Stimulated activated CD4-positive, alpha-beta T cell treated with anti-CD3 and anti-CD28 coated beads, Interleukin-15, amount 100 ng/mL, for 1 hour (primary cell): ENCODE measurements at places on chromosomes 5 and 9.
A peak's percentile ranks its signal among the peaks of the same experiment; 100 is the strongest.

- DNase-seq, result no peak
Measured at GRCh38 chr9:37836386-37836785, 35.8 kb downstream of the DCAF10 start.

GRCh38 chr5:18772475-18772874 is 1138.2 kb downstream of the TAF11L14 start:
- no peak for DNase-seq

- no peak for DNase-seq
Measured at GRCh38 chr5:82406205-82406773, 128.1 kb upstream of the RPS23 start.

DNA sequence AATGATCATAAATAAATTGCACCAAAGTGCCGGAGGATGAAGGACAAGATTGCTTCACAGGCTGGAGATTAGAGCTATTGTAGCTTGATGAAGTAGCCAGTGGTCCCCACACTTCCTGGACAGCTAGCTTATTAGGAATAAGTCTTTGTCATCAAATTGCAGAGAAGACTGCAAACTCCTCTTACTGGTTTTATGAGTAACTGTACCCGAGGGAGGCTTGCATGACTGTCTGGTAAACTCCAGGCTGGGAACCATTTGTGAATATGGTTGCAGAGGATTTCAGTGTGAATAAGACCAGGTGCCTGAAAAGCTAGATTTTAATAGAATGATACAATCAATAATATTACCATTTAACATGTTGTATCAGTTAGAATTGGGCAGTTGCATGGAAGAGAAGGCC is 36.5 kb upstream of the SEMA5A start:
- no peak for DNase-seq

DNA sequence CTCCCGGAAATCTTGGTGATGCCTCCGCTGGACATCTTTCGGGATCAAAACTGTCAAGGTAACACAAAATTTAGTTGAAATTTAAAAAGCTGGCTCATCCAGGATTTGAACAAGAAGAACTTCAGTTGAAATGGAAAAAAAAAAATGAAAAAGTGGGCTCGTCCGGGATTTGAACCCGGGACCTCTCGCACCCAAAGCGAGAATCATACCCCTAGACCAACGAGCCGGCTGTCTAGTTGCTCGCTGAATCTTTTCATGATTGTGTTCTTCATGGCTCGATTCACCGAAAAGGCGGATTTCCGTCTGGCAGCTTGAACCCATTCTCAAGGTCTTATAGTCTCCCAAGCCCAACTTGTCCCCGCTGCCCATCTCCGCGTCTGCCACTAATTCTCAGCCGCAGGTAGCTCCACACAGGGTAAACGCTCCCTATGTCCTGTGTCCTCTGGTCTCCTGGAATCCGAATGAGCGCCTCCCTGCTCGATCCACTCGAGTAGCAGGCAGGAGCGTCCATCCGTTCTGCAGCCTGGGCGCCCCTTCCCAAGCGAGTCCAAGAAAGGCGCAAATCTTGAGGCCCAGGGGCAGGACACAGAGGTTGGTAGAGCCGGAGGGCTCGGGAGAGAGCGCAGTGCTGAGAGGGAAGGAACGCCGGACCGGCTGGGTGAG is 16.2 kb downstream of the TRIM7 start:
- DNase-seq, result peak; percentile 62

DNA sequence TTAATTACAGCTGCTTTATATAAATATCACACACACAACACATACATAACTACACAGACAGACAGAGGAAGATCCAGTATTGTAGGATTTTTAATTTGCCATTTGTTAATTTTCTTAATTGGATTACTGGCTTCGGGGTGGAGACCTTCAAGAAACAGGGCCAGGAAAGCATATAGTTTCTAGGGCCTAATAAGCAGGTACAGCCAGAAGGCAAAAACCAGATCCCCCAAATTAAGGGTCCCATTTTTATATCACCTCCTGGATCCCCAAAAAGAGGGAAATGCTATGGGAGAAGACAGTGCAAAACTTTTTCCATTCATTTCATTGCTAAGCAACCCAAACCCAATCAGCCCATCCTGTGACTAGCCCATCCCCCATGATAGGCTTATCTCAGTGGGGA is 373.3 kb upstream of the FAM174A start:
- no peak for DNase-seq

DNA sequence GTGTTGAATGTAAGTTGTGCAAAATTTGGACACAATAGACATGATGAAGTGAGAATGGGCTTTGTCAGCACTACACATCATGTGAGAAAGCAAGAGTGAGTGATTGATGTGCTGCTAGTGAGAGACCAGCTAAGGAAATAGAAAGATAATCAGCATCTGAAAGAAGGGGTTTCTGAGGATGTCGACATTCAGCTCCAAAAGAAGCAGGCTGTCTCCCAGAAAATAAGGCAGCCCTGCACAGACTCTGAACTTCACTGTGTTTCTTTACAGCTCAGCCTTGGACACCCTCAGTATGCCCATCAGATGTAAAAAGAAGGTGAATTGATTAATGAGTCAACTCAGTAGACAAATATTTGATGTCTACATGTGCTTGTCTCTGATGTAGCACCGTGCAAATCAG is 80.8 kb upstream of the ADCY2 start:
- DNase-seq, result no peak

DNA sequence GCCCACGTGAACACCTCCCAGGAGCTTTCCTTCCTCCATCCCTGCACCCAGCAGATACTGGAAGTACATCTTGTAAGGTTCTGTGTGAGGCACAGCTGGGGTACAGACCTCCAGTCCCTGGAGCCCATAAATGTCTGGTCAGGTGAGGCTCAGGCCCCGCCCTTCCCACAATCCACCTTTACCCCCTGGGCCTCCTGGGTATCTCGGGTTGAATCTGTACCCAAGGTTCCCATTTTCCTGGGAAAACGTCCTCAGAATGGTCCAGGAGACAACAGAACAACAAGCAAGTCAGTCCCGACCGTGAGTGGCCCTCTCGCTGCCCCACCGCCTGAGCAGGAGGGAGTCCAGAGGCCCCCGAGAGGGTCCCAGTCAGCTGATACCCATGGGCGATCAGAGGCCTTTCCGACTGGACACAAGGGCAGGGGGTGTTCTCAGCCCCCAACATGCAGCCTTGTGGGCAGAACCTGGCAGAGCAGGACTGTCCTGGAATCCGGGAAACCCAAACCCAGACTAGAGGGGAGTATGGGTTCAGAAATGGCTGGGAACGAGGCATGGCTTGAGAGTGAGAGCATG is 4.3 kb downstream of the SPATA31E1 start:
- DNase-seq, result no peak

DNA sequence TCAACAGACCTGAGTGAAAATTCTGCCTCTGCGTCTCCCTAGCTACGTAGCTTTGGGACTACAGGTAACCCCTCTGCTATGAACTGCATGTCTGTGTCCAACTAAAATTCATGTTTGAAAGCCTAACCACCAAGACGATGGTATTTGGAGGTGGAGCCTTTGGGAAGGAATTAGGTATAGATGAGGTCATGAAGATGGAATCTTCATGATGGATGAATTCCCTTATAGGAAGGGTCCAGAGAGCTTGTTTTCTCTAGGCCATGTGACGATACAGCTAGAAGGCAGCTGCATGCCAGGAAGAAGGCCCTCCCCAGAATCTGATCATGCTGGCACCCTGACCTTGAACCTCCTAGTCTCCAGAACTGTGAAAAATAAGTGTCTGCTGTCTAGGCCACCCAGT is 296.4 kb downstream of the SLIT3 start:
- no peak for DNase-seq

GRCh38 chr5:117947836-117948235 is 1040.5 kb downstream of the DTWD2 start:
- DNase-seq, result no peak

GRCh38 chr5:109155625-109156024 is 254.1 kb downstream of the PJA2 start:
- DNase-seq, result no peak

DNA sequence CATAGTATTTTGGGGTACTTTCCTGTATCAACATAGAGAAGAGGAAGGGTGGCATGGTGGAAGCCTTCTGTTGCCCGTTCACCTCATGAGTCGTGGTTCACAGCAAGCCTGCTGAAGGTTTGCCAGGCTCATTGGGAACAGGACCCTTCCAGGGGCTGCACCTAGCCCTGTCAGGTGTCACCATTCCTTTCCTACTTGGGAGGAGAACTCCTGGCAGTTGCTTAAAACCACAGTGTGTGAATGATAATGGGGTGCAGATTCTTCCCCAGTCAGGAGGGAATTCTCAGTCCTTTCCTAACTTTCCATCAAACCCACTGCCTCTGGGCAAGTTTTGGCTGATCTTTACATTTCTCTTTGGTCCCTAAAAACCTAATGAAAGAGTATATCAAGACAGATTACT is 99.4 kb upstream of the CTNND2 start:
- no peak for DNase-seq

GRCh38 chr5:73906277-73906676 is 280.3 kb downstream of the ARHGEF28 start:
- no peak for DNase-seq

- no peak for DNase-seq
Measured at GRCh38 chr5:156534906-156535485, 208.0 kb downstream of the SGCD start.

- no peak for DNase-seq
Measured at GRCh38 chr9:125749951-125750626, 2.9 kb downstream of the PBX3 start.

GRCh38 chr5:95177456-95177855 is 107.4 kb downstream of the MCTP1 start:
- DNase-seq, result no peak

GRCh38 chr9:2639786-2640185 is 18.2 kb downstream of the VLDLR start:
- DNase-seq, result no peak

- no peak for DNase-seq
Measured at GRCh38 chr5:107624235-107624634, 46.5 kb downstream of the EFNA5 start.

DNA sequence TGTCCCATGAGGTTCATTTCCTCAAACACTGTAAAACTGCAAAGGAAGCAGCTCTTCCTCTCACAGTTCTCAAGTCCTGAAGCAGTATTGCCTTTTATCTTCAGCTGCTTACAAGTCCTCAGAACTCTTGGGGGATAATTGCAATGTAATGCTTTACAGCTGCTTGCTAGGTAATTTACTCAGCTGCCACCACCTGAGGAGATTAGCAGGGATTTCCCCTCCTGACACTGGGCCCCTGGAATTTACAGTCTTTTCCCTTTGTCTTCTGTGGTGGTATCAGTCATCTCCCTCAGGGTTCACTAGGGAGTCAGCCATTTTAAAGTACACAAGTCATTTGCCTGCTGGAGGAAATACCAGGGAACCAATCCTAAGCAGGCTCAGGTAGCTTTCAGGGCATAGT is 754.3 kb upstream of the GRAMD2B start:
- DNase-seq, result no peak

- no peak for DNase-seq
Measured at GRCh38 chr5:38479315-38479904, 77.0 kb downstream of the LIFR start.

DNA sequence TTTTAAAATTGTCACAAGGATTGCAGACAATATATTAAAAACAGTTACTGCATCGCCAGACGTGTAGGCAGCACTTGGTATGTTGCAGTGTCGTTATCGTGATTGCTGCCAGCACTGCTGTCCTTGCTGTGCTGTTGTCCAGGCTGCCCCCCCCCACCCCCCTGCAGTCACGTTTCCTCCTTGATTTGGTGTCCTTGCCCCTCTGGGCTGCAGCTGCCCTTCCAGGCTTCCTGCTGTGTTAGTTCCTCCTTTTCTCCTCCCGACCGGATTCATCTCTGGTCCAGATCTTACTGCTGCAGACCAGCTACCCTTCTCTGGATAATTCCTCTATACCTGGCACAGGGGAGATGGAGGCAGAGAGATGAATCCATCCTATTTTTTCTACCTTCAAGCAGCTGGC is 298.9 kb downstream of the TRIM32 start:
- no peak for DNase-seq

GRCh38 chr9:19597176-19597575 is 188.4 kb downstream of the ACER2 start:
- no peak for DNase-seq

- no peak for DNase-seq
Measured at GRCh38 chr9:137012694-137013570, 15.1 kb downstream of the ABCA2 start.

- no peak for DNase-seq
Measured at GRCh38 chr9:128225770-128226411, 22.7 kb downstream of the DNM1 start.

- DNase-seq, result no peak
Measured at GRCh38 chr5:1815071-1815786, 14.0 kb downstream of the NDUFS6 start.

- DNase-seq, result no peak
Measured at GRCh38 chr5:51380603-51381207, 2.5 kb upstream of the ISL1 start.

DNA sequence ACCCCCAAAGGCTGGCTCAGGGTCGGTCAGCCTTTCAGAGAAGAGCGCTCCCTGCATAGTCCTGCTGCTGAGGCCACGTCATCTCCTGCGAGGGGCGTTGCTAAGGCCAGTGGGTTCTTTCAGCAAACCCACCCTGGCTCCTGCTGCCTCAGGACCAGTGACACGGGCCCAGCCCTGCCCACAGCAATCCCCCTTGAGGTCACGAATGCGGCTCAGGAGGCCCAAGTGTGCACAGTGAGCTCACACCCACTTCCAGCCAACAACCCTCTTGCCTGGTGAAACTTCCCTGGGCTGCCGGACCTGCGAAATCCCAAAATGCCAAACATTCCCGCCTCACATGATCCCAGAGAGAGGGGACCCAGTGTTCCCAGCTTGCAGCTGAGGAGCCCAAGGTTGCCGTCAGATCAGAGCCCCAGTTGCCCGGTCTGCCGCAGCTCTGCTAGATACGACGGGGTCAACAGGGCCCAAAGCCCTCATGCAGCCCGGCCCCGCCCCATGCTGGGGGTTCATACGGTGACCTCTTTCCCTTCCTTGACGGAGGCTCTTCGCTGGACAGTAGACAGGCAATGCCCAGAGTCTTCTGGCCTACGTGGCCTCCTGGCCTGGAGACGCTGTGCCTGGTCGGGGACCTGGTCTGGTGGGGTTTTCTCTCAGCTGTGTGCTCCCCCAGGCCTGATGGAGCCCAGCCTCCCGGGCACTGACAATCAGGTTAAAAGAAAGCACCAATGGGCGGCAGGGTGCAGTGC is 116.4 kb upstream of the COL5A1 start:
- DNase-seq, result no peak

GRCh38 chr9:5402217-5402616 is 35.5 kb downstream of the PLGRKT start:
- DNase-seq, result no peak

GRCh38 chr5:91136271-91136670 is 246.8 kb downstream of the ARRDC3 start:
- no peak for DNase-seq

GRCh38 chr9:16959391-16959790 is 88.9 kb upstream of the BNC2 start:
- DNase-seq, result no peak

GRCh38 chr9:94960964-94961363 is 234.5 kb downstream of the AOPEP start:
- DNase-seq, result no peak
